ENCODE measurements at places on chromosomes 2 and 18. TPM values are rescaled to one million over a fixed set of nuclear protein-coding genes. Genes with fewer than 3 reads are reported as not detected.
A peak's percentile ranks its signal among the peaks of the same experiment; 100 is the strongest.

- DNase-seq: no peak
Observed at GRCh38 chr2:145595296-145595695, 1075.4 kb upstream of the ZEB2 start.

DNA sequence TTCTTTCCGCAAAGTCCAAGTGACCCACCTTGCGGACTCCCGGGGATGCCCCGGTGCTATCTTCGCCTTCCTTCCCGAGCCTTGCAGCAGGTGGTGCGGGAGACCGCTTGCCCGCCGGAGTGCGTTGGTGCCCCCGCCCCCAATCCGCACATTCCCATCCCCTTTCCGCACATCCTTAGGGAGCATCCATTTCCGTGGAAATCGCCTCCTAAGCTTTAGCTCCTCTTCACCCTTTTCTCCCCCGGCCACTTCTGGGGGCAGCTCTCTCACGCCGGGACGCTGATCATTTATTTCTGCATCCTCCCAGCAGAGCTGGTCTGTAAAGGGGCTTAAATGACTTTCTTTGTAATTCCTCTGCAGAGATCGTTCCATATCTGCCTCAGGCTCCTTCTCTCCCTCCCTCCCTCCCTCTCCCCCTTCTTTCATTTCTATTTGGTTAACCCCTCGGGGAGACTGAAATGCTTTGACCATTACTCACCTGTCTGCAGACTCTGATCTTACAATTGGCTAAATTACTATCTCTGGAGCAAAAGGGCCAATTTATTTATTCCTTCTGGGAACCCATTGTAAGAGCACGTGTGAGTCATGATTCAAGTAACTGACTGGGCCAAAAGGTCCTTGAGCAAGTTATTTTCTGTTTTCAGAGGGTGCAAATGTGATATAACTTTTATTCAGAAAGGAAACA, 1.3 kb upstream of the LYPD1 start:
- DNase-seq: no peak

DNA sequence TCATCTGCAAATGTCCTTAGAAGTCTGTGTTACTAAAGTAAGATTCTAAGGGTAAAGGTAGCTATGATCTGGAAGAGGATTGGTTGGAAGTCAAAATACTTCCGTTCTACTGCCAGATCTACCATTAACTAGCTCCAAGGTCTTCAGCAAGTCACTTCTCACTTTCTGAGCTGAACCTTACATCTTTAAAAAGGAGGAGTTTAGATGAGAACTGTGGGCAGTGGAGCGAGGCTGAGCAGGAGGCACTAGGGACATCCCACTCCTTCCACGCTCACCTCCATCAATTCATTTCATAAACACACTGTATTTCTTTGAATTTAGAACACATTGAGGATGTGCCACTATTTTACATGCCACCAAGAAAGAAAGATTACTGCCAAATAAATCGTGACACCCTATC, 143.0 kb downstream of the ABCA12 start:
- DNase-seq: no peak

- DNase-seq: no peak
Observed at GRCh38 chr2:70125498-70125898, 38.2 kb downstream of the PCBP1 start.

DNA sequence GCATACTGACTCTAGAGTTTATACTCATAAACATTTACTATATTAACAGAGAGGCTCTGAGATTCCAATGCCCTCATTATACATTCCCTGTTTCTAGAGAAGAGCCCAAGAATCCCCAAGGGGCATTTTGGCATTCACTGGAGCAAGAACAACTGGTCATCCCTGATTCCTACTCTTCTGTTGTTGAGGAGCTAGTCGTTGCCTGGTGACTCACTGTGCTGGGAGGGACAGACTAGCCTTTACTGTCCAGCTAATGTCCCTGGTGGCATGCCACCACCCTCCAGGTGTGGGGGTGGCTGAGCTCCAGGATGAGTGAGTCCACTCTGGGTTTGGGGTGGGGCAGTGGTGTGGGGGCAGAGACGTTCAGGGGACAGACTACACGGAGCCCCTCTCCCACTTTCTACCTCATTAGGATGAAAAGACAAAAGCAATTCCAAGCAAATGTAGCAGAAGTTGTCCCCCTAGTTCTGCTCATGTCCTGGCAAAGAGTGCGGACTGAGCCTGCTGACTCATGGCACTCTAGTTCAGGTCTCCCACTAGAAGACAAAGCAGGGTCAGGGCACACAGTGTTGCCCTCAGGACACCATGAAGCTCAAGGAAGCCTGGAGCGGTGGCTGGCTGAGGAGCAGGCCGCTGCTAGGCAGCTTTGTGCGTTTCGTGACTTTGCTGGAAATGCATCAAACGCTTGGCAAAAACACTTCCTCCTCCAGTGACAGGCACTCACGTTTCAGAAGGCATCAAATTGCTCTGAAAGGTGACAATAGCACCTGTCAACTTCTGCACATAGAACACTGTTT, 49.4 kb downstream of the RHOB start:
- no peak for DNase-seq

DNA sequence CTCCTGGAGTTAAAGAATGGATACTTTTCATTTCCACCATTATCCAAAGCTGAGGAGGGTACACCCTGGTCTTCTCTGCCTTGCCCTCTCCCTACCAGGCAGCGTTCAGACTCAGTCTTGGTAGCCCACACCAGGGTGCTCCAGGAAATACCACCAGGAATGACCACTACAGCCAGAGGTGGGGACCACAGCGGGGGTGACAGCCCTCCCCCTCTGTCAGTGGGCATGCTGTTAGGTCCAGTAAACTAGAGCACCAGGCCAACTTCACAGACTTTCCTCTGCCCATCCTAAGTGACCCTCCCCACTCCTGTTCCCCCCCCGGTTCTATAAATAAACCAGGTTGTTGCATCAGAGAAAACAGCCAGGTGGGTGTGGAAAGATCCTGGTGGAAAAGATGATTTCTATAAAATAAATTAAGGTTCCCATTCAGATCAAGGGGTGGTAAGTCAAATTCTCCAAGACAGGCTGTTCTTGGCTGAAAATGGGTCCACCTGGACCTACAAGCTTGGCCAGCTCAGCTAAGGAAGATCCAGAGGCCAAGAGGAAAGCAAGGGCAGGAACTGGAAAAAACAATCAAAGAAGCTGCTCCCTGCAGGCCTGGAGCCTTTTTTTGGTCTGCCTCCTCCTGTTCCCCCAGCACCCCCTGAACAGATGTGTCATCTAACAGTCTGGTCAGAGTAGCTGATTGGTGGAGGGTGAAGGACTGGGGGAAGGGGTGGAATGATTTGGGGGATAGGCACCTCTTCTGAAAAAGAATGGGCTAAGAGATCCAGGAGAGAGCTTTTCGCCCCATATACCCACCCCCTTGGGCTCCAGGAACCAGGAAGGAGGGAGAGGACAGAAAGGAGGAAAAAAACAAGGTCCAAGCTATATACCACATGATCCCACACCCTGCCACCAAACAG, 2.3 kb downstream of the RAB11FIP5 start:
- no peak for DNase-seq

GRCh38 chr18:51622702-51623101, 425.2 kb upstream of the MEX3C start:
- no peak for DNase-seq

Gene MFSD6
- polyA plus RNA-seq: 19.3 TPM

GRCh38 chr2:27095745-27096651, 9.4 kb downstream of the KHK start:
- no peak for DNase-seq

Gene AFTPH
- polyA plus RNA-seq: 20.6 TPM

DNA sequence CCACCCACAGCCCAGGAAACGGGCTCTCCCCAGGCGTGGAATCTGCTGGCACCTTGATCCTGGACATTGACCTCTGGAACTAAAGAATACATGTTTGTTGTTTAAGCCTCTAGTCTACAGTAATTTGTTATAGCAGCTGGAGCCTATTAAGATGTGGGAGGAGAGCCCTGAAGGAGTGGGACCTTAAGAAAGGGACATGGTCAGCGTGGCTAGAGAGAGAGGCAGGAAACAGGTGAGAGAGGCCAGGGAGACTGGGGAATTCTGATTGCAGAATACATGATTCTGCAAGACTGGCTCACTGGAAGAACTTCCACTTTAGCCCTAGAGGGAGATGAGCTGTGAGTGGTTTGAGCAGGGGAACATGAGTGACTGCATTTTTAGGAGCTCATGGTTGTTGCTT, 83.2 kb downstream of the CD8B2 start:
- no peak for DNase-seq

DNA sequence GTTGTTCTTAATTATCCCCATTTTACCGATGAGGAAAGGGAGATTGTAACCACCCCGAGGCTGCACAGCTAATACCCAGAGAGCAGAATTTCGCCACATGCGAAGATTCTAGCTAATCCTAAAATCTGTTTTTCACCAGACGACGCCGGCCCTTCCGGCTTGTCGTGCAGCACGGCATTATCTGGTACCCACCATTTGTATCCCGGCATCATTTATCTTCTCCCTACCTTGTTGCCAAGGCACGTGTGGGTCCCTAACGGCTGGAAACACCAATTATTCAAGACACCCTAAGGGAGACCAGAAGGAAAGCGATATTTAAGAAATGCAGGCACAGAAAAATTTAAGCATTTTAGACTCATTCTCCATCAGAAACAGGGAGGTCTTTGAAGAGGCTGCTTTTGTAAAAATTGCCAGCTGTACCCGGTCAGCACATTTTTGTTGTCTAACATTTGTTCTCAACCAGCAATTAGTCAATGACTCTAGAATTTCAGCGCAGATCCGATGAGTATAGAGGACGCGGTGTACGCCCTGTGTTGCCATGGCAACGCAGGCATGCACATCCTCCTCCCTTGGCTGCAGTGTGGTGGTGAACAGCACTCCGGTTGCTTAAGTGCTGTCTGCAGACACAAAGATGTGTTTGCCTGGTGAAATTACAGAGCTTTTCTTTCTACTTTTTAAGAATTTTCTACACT, 111.6 kb downstream of the AGAP1 start:
- DNase-seq: peak; percentile 86

Gene SIX3
- polyA plus RNA-seq: not detected

Gene STPG4
- 0.41 TPM for polyA plus RNA-seq

DNA sequence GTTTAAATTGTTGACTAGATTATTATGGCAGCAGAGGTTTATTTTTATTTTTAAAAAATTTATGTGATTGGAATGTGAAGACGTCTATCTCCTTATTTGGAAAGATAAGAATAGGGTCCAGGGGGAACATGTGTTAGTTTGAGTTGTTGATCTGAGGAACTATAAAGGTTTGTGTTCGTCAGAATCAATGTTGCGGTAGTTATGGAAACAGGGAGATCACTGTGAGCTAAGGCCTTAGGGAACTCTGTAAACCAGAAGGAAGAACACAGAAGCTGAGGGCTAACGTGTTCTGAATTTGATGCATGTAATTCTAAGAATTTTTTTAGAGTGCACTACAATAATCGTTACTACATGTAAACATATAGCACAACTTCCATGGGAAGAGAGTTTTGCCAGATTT, 168.5 kb upstream of the ZSWIM2 start:
- DNase-seq: no peak

- DNase-seq: no peak
Observed at GRCh38 chr18:48053881-48054816, 123.7 kb upstream of the SMAD2 start.

DNA sequence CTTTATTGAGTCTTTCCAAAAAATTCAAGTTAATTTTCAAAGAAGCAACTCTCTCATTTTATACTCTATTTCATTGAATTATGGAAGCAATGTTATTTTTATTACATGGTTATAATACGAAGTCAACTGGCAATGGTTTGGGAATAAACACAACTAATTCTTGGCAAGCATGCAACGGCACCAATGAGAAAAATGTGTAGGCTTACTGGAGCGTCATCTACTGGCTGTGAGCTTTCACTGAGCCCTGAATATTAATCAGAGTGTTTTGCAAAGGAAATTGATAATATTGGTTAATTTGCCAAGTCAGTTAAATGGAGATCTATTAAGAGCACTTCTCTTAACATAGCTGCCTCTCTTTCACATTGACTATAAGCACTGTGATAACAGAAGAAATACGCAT, 163.9 kb downstream of the IKZF2 start:
- no peak for DNase-seq
